ENCODE measurements at places on chromosomes 5 and 9.

GRCh38 chr9:4077499-4078102 is 222.3 kb downstream of the GLIS3 start:
- peak; percentile 71 for DNase-seq

DNA sequence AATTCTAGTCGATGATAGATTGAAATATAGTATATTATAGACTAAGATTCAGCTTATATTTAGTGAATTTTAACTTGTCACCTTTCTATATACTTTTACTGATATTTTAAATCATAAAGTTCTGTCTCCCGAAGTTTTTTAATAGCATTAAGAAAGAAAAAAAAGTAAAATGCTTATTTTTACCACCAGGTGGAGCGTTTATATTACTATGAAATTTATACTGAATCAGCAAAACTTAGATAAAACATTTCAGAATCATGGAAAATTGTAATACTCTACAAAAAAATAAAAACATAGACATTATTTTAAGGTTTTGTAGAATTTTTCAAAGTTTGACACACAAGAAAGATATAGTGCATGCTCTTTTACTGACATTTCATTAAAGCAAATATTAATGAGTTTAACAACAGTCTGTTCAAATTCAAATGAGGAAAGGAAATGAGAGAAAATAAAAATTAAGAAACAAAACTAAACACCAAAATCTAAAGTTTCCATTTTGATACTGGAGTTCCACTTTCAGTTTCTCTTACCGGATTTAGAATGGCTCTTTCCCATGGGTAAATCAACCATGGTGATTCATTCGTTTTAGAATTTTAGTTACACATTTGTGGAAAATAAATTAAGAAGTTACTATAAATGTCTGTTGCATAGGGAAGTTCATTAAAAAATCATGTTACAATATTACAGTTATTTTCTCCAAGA is 1035.3 kb downstream of the CDH12 start:
- no peak for DNase-seq

DNA sequence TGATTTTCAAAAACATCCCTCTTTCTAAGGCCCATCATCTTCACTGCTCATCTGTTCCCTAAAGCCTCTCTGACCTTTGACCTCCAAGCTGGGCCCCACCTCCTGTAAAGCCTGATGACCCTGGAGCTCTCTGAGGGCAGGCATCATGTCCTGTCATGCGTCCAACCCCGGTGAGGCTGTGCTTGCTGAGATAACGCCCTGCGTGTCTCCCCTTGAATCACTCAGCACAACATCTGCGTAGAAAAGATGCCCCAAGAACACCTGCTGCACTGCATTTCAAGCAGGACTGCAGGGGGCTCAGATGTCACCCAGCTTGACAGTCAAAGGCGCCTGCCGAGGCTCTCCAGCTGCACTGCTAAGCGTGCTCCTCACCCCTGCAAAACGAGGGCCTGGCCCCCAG is 78.0 kb downstream of the OTULIN start:
- DNase-seq, result no peak

DNA sequence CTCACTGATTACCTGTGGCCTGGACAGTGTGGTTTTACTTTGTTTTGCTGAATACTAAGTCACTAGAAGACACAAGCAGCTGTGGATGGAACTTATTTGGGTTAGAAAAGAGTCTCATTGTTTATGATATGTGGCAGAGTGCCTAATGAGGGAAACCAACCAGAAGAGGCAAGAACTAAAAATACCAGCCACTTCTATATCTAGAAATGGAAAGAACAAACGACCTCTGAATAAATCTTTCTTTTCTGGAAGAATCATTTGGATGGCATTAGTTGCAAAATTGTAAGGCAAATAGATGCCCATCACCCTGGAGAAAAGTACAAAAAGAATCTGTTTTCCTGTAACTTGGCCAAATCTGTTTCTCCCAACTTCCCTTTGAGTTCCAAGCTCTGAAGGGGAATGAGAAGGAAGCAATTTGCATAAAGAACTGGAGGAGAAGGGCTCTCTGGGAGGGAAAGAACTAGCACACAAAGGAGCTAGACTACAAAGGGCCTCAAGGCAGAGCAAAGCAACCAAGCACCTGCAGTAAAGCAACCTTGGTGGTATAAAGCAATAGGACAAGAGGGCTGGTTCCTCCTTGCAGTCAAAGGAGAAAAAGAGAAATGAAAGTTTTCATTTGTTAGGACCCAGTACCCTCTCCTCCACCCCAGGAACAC is 455.4 kb downstream of the CAAP1 start:
- DNase-seq, result no peak

GRCh38 chr9:72441848-72442607 is 77.0 kb upstream of the ZFAND5 start:
- DNase-seq, result no peak

DNA sequence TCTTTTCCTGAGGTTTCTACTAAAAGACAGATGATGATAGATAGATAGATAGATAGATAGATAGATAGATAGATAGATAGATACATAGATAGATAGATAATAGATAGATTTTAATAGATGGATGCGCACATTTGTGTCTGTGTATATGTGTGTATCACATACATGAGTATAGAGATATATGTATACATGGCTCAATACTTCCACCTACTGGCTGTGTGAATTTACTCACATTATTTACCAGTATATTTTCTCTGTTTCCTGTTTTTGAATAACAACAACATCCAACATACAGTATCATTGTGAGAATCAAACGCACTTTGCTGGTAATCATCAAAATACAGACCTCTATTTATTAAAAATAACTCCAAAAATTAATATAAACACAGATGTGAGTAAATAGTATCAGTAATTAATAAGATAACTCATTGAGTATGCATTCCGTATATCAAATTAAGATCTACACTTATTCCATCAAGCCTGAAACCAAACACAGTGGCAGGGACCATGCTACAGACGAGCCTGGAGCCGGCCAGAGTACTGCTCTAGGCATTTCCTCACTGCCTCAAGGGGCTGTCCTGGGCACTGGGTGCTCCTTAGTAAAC is 338.0 kb downstream of the SEMA5A start:
- no peak for DNase-seq

GRCh38 chr5:180121826-180122413 is 50.4 kb upstream of the RNF130 start:
- no peak for DNase-seq

- no peak for DNase-seq
Measured at GRCh38 chr5:130549884-130550561, 615.0 kb downstream of the HINT1 start.

GRCh38 chr5:180809403-180810209 is 7.0 kb upstream of the MGAT1 start:
- DNase-seq, result peak; percentile 93
